NCI-H2171 (cell line): ENCODE measurements at places on chromosomes 6 and 20.

DNA sequence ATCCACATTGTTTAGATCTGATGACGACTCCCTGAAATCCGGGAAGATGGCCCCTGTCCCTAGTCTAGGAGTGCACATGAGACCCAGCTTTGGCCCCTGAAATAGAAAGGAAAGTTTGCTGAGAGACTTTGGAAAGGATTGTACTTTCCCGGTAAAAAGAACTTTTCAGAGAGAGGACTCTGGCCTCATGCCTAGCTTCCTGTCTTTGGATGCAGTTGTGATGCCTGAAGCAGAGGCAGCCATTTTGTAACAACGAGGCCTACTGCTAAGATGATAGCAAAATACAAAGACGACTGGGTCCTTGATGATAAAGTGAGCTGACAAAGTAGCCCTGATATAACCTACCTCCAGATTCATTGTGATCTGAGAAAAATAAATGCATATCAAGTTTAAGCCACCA, 6.9 kb downstream of the CPNE5 start:
- no peak for DNase-seq

DNA sequence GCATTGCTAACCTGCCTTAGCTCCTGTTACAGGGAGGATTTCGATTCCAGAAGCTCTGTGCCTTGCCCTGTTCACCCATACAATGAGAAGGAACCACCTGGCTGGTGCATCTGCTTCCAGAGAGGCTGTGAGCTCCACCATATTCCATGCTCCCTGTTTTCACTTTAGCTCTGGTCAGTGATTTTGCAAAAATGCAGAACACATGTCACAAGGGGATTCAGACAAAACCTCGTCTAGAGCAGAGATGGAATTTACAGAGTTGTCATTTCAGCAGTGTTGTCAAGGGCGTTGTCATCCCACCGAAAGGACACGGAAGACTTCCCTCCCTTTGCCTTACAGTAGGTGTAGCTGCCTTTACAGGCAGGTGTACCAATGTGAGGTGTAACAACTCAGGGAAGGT, 223.0 kb upstream of the ARID1B start:
- no peak for DNase-seq

GRCh38 chr6:32637219-32637880, at the start of gene HLA-DQA1:
TSS of gene HLA-DQA1 (plus strand) at chr6:32637406. CDS start at chr6:32637459, 53 bp downstream.
- DNase-seq: no peak

- DNase-seq: no peak
These were observed 9.6 kb downstream of the TSPYL4 start for GRCh38 chr6:116244284-116244683.

DNA sequence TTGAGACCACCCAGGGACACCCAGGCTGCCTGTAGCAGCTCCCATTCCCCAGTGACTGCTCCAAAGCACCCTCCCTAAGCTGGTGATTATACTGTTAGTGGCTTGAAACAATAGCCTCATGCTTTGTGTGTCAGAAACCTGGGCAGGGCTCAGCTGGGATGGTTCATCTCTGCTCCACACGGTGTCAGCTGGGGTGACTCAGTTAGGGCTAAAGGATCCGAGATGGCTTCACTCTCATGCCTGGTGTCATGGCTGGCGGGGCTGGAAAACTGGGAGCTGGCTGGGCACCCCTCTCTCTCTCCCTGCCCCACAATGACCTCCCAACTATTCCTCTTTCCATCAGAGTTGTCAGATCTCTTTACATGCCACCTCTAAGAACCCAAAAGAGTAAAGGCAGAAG, 44.4 kb downstream of the ANKRD60 start:
- DNase-seq: no peak

DNA sequence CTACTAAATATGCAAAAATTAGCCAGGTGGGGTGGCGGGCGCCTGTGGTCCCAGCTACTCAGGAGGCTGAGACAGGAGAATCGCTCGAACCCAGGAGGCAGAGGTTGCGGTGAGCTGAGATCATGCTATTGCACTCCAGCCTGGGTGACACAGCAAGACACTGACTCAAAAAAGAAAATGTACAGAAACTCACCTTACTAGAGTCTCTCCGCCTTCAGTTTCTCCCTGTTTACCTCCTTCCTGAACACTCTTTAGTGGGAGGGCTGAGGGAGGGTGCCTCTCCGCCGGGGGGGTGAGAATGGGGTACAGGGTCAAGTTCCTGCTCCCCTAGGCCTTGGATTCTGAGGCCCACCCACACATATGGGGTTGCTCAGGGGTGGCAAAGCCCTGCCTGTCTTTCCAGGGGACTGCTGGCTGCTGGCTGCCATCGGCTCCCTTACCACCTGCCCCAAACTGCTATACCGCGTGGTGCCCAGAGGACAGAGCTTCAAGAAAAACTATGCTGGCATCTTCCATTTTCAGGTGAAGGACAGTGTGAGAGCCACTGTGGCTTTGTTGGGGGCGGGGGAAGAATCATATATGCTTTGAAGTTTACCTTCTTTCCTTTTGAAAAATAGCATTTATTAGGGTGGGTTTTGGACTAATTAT, 13.4 kb downstream of the CAPN11 start:
- no peak for DNase-seq

DNA sequence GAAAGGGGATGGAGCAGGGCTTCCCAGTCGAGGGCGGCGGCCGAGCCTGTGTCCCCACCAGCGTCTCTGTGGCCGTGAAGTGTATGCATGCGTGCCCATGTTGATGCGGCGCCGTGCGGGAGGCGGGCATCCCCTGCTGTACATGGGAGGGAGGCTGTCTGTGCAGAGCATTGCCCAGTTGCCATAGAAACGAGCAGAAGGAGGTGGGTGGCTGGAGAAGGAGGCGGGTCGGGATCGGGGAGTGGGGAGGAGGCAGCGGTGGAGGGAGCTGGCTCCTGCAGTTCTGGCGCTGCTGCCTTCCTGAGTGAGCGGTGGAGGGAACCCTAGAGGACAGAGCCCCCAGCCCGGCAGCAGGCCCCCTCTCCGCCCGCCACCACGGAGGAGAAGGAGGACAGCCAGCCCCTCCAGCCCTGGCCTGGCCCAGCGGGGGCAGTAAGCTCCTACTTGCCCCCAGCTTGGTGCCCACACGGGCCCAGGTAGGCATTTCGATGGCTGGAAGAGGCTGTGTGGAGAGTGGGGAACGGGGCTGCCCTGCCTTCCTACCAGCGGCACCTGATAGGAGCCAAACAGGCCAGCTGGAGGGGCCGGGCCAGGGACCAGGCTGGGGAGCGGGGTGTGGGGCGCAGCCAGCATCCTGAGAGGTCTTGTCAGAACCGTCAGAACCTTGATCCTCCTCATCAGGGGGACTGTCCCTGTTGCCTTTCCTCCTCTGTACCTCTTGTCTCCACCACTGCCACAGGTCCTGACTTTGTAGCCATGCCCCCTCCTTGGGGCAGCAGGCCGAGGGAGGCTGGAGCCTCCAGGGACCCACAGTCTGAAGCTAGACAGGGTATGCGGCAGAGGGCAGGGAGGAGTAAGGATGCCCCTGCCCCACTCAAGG, 41.3 kb downstream of the SPDEF start:
- no peak for DNase-seq

DNA sequence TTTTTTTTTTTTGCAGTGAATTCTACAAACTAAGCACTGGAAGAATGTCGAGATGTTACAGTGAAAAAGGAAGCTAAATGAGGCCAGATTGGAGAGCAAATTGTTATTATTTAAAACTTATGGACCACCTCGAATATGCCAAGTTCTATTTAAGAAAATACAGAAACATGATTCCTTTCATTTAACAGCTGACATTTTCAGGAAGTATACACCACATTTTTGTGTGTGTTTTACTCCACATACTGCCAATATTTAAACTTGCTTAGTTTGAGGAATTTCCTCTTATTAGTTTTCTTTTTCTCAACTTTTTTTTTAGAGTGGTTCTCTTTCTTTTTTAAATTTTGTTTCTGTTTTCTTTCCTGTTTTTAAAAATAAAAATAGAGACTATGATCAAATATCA, 37.0 kb upstream of the GCLC start:
- DNase-seq: no peak

DNA sequence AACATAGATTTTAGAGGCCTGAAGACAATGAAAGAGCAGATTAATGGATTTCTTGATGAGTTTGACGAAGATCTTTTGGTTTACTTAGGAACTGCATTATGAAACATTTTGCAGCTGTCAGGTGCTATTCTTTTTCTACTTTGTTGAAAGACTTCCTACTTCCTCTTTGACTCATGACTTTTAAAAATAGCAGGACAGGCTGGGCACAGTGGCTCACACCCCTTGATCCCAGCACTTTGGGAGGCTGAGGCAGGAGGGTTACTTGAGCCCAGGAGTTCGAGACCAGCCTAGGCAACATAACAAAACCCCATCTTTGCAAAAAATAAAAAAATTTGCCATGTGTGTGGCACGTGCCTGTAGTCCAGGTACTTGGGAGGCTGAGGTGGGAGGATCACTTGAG, 52.0 kb downstream of the ITCH start:
- DNase-seq: no peak

DNA sequence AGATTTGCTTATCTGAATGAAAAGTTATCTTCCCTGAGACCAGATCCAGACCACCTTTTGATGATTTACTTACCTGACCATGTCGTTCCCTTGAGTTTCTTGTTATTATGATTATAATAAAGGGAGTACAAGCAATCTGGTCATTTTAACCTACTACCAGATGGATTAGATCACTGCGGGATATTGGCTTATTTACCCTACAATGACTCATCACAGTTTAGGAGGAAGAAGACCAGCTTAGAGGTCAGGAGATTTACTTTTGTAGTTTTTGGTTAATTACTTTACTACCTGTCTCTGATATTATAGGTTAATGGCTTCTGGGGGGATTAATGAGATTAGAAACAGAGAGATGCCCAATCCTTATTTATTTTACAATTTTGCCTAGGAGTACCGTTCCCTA, 10.7 kb downstream of the PKIB start:
- DNase-seq: no peak
